ENCODE measurements at places on chromosomes 3 and 15.
A peak's percentile ranks its signal among the peaks of the same experiment; 100 is the strongest.

DNA sequence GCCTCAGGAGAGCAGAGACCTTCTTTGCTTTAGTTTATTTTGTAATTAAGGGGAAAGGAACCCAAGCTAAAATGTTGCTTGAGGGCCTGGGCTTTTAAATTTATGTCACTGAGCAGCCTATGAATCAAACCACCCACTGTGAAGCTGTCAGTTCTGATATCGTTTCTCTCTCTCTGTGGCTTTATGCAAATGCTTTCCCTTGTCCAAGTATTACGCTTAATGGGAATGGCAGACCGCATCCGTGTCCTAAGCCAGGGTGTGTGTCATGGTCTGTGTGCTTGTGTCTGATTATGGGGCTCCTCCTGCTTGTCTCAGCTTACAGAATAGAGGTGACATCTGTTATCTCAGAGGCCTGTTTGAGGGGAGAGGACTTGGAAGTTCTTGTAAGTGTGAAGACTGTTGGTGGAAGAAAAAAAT is 82.4 kb downstream of the EBLN2 start:
- no peak for DNase-seq

DNA sequence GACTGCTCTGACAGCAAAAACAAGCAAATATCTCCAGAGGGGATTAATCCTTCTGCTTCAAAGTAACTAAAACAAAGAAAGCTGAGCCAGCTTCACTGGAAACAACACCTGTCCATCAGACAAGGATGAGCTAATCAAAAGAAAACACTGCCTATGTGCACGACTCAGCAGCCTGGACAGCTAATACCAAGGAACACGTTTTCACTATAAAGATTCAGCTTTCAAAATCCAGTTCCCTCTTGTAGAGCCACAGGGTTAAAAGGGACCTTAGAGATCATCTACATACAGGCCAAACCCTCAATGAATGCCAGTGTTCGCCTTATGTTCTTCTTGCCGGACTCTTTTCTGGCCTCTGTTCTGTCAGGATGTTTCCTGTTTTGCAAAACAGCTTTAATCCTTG is 6.9 kb downstream of the TUSC7 start:
- DNase-seq, result no peak

DNA sequence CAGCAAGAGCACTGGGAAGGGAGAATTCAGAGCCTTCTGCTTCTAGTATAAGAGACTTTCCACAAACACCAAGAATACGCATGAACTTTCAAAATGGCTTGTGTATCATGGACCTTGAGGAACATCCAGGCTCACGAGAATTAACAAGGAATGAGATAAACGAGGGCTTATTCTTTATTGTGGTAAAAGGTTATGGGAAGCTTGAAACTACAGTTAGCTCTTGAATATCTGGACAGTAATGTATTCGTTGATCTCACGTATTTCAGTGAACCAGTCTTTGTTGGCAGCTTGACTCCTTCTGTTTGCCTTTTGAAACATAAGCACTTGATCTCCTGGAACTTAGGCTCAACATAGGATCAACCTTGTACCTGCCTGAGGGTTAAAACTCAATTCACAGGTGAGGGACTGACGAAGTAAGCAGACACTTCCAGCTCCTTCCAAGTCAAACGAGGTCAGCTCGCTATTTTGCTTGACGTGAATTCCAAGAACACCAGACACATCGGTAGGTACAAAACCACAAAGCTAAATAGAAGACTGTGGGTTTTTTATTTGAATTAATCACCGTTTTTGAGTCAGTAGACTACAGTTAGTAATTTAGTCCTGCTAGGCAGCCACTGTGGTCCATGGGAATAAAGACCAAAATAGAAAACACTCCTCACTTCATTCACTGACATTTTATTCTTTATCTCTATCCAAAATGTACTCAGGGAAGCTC is 30.8 kb downstream of the GALNT15 start:
- DNase-seq, result peak; percentile 13

- DNase-seq, result no peak
Measured at GRCh38 chr15:73951601-73952000, 25.3 kb downstream of the LOXL1 start.

DNA sequence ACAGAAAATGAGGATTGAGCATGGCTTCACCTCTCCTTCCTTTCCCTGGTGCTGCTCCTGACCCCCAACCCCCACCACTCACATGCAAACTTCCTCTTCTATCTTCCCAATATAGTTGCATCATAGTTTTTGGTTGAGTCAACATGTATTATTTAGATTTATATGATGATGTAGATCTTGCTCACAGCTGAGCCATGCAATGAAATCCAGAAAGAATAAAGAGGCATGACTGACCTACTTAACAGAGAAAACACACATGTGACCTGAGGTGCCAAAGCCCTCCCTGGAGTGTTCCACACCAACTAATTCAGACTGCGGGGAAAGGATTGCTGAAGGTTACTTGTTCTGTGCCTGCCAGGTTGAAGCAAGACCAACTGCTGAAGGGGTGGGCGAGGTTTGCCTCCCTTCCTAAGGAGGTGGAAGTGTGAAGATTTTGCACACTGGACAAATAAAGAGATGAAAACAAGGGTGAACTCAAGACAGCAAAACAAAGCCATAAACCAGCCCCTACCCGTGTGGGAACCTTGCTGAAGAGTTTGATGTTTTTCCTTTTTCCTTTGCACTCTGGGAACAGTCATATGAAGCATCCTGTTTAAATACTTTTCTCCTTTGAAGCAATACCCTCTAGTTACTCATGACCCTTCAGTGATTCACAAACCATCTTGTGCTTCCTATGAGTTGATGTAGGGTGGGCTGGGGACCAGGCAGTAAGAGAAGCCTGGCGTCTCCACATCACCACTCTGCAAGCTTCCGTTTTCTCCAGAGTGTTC is 155.2 kb upstream of the UBE2E1 start:
- DNase-seq, result no peak

GRCh38 chr3:126746395-126747177 is 42.5 kb downstream of the CHCHD6 start:
- DNase-seq, result no peak

DNA sequence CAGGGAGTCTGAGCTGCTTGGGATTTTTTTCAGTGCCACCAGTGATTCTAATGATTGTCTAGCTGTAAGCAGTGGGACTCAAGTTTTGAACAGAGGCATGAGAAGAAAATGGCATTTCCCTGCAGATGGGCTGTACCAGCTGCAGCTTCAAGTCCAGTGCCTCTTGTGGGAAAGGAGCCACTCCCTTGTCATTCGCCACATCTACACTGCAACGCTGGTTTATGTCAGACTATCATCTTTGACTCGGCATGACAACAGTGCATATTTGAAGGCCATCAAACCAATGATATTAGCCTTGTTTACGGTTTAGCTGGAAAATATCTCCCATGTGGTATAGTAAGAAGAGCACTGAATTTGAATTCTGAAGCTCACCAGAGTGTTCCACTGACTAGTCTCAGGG is 22.2 kb downstream of the SCG5 start:
- DNase-seq, result no peak

DNA sequence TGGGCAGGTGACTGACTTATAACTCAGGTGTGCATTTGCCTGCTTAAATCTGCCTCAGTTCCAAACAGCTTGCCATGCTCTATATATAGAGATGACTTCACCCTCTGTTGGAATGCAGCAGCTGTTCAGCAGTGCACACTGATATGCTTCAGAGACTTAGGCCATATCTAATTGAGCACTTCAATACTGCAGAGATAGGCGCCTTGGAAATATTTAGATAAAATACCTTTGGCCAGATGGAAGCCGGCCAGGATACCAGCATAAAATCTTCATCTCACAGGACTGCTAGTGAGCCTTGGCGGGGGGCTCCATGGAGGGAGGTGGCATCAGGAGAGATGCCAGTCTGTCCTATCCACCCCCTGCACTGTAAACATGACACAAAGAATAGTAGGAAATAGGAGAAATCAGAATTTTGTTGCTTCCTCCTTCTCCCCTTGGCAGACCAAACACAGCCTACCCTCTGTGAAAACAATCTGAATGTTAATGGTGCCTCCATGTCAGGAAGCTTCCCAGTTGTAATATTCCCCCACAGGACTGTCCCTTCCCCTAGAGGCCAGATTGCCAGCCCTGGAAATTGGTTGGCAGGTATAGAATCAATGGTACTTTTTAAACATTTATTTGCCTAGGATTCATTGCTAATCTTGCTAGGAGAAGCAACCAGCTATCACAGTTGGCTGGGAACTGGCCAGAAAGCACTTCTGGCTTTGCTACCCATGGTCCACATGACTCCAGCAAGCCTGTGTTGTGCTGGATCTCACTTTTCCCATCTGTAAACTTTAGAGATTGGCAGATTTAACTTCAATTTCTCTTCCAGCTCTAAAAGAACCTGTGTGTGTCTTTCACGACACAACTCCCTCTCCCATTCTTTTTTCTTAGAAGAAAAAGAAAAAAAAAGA is 215.5 kb upstream of the KCNMB2 start:
- DNase-seq, result no peak

- no peak for DNase-seq
Measured at GRCh38 chr3:150443331-150443741, 35.2 kb downstream of the TSC22D2 start.

DNA sequence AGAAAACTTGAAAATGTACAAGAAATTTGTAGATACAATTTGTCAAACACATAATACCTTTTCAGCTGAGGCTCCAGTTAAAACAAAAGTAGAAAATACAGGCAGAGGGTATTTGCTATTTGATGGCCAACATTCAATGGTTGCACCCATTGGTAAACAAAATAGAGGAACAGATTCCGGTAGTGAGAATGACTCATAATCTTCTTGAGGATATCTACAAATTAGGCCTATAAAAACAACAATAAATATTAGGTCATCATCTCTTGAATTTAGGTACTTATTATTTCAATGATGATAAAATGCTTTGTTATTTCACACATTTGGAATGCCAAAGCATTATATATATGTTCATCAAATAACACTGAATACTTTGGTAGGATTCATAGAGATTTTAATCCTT is 53.4 kb downstream of the DENND4A start:
- DNase-seq, result no peak

GRCh38 chr3:43273416-43273815 is 12.9 kb upstream of the SNRK start:
- DNase-seq, result no peak

- DNase-seq, result no peak
Measured at GRCh38 chr3:123404391-123404790, 44.5 kb downstream of the ADCY5 start.
